ENCODE measurements at places on chromosomes 3 and 15.
A peak's percentile ranks its signal among the peaks of the same experiment; 100 is the strongest.

DNA sequence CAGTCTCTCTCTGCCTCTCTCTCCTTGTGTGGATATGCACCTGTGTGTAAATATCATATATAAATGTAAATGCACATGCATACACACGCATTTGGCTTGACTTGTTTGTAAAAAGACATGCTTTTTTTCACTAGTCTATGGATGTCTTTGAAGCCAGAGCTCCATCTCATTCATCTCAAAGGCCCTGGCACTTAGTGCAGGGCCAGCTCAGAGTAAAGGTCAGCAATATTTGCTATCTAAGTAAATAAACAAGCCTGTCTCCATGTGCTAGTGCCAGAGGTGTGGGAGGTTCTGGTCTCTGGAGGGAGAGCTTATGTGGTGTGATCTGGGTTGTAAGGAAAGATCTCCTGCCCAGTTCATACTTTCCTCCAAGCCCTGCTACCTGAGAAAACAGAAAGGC lies 5.6 kb downstream of the CLSTN2 start:
- DNase-seq: peak; percentile 41

DNA sequence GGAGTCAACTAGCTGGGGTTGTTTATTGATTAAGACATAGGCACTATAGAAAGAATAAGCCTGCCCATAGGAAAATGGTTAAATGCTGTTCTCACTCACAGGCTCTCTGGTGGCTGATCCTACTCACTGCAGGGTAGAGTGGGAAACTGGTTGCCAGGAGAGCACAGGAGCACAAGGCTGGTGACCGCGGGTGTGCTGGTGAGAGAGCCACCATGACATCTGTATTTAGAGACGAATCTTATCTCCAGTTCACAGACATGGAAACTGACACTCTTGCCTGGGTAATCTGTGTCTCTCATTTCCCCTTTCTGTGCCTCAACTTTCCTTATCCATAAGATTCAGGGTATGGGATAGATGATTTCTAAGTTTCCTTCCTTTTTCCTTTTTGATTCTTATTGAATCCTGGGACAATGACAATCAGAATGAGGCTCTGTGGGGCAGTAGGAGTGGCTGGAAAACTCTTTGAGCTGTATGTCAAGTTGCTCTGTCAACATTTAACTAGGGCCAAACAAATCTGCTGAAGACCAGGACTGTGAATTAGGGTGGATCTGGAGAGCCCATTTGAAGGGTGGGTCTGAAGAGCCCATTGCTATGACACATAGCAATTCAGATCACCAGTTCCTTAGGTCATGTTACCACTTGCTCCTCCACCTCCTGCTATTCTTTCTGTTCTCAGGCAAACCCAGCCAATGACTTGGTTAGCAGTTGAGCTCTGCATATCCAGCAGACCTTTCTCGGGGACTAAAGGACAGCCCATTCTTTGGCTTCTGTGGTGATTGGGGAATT lies 286.1 kb upstream of the TBL1XR1 start:
- no peak for DNase-seq

DNA sequence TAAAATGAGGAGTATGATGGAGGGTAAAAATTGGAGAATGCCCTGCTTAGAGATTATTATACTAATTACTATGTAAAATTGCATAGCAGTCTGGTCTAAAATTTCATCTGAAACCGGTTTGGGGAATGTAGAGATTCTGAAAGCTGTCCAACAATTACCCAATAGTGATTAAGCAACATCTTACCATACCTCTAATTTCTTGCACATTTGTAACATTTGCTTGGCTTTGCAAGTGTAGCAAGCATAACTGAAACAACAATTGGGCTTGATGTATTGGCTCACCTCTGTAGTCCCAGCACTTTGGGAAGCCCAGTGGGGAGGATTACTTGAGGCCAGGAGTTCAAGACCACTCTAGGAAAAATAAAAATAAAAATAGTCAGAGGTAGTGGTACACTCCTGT lies 17.4 kb downstream of the AADACL2 start:
- DNase-seq: no peak

DNA sequence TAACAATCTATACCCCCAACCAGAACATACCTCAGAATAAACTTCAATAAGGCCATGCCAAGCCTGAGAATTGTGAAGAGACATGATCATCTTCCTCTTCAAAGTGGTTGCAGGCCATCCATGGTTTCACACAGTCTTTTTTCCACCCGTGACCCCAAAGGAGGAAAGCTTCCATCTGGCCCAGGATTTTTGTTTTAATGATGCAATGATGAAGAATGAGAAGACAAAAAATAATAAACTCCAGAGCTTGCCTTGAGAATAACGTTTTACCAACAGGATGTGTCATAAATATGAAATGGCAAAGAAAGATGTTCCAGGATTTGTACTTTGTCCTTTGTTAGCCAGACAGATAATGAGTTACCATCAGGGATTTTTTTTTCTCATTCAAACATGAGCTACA lies 201.9 kb downstream of the WNT5A start:
- no peak for DNase-seq

- peak; percentile 43 for DNase-seq
Measured at GRCh38 chr15:47184908-47185801, 532.1 kb upstream of the SEMA6D start.

Measured in kidney (tissue), 22 donors.